CD4-positive, alpha-beta T cell treated with Interleukin-4 for 4 hours (primary cell): ENCODE measurements at places on chromosomes 4 and X.

GRCh38 chrX:120378570-120378969 lies 16.7 kb downstream of the ATP1B4 start:
- no peak for DNase-seq

- no peak for DNase-seq
Measured at GRCh38 chr4:109748114-109748513, 18.2 kb upstream of the PLA2G12A start.

DNA sequence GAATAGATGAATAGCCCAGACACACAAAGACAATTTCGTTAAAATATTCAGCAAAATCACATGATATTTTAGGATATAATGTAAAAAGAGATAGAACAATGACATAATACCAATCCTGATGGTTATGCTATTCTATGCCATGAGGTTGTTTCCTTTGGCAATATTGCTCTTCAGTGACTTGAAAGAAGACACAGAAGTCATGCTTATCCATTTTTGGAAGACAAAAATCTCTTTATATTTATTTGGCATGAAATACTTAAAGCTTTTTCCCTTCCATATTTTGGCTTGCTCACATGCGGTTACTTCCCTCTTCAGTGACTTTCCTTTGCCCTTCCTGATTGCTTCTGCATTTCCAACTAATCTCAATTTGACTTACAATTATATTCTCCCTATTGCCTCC lies 314.8 kb downstream of the IQCM start:
- no peak for DNase-seq

GRCh38 chrX:66914080-66914479 lies 275.2 kb upstream of the EDA2R start:
- no peak for DNase-seq

GRCh38 chr4:39745920-39746319 lies 48.0 kb downstream of the UBE2K start:
- no peak for DNase-seq

GRCh38 chr4:118280501-118281218 lies 72.1 kb downstream of the PRSS12 start:
- DNase-seq: peak; percentile 57

DNA sequence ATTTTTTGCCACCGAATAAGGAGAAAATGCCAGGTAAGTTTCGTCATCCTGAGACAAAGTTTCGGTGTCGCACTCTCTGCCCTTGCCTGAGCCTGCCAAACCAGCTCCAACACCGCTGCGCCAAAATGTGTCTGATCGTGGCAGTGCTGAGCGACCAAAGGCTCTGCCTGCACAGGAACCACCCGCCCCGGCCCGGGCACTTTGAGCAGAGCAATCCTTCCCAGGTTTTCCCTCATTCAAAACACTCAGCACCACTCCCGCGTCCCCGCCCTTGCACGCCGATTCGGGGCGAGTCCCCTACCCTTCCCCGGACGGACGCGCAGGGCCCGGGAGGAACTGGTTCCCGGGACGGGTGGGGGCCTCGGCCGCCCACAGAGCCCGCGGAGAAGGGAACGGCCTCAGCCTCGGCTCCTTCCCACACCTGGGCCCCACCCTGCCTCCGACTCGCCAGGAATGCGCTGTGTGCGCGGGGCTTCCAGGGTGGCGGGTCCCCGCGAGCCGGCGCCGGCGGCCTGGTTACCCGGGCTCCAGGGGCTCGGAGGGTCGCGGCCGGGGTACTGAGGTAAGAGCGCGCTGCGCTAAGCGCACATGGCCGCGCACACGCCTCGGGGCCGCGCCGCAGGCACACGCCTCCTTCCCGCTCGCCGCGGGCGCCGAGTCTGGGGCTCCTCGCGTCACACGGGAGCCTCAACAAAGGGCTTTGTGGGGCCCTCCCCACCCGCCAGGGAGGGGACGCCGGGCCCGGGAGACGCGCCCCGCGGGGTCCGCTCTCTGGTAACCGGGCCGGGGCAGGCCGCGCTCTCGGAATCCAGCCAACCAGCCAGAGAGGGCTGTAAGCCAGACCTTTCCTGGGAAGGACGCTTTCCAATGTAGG lies at the start of gene C4orf36:
TSS of gene C4orf36 (minus strand) at position 661 of the 874 bp plus-strand sequence. CDS start 902 bp downstream, outside the sequence.
- no peak for DNase-seq

- DNase-seq: no peak
Measured at GRCh38 chrX:140425712-140426395, 79.0 kb downstream of the SOX3 start.

- no peak for DNase-seq
Measured at GRCh38 chr4:84221704-84222103, 277.4 kb downstream of the NKX6-1 start.

DNA sequence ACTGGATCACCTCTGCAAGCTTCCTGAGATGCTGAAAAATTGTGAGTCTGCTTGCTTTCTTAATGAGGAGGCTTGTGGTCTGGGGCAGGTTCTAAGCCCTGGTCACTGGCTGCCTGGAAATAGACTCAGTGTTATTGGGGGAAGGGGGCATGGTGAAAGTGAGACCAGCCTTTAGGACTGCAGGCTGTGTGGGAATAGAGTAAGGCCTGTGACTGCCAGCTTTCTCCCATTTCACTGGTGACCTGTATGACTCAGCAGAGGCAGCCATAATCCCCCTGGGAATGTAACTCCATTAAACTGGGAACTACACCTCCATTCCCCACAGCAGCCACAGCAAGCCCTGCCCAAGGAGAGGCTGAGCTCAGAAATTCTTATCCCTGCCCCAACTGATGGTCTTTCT lies 55.9 kb upstream of the IL15 start:
- DNase-seq: no peak

DNA sequence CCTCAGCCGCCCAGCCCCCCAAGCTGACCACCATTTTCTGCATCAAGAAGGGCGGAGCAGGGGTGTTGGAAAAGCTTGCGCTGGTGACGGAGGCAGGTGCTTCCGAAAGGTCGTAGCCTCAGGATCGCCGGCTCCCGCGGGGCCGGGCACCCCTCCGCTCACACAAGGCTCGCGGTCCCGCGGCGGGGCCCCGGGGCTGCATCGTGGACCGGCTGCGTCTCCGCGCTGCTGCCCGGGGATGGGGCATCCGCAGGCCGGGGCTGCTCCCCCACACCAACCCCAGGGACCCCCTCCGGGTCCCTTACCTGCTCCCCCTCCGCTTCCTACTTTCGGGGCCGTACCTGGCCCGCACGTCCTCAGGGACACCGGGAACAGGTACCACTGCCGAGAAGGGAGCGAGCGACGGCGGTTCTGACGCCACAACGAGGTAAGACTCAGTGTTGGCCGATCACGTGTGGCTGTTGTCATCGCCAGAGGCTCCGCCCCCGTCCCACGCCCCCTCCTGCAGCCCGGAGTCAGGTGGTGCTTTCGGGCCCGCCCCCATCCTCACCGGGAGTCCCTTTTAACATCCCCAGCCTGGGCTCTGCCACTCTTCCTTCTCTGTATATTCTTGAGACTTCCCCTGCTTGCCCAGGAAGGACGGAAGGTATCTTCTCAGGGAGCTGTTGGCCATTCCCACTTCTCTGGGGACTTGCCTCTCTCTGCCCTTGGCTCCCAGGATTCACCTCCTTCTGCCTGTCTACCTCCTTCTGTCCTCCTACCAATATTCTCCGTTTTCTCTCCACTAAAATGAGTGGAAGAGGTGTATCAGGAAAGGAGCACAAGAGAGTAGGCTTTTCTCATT lies at the start of gene BEX2:
TSS of gene BEX2 (minus strand) at position 436 of the 844 bp plus-strand sequence. CDS start 1,014 bp downstream, outside the sequence.
- peak; percentile 73 for DNase-seq

GRCh38 chrX:118588715-118589114 lies 93.1 kb downstream of the DOCK11 start:
- DNase-seq: no peak

- peak; percentile 19 for DNase-seq
Measured at GRCh38 chr4:55386073-55386472, 9.7 kb upstream of the TMEM165 start.

DNA sequence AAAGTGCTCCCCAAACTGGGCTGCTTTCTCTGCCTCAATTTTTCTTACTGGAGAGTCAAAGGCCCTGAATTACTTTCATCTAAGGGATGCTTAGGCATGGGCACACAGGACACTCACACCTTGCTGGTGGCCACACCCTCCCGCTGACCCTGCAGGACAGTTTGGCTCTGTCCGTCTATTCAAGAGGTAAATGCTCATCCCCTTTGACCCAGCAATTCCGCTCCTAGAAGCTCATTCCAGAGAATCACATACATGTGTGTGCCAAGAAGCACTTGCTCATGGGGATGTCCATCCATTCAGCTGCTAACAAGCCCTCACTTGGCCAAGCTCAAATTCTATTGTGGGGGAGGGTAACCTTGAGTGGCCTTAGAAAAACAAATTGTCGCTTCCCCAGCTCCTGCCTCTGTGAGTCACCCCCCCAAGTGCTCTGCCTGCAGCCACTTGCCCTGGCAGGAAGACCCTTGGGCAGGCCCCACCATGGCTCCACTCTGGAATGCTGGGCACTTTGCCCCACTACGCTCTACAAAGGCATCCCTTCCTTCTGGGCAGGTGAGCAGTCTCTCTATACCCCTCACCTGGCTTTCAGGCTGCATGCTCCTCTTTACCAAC lies 54.5 kb downstream of the HTRA3 start:
- no peak for DNase-seq

DNA sequence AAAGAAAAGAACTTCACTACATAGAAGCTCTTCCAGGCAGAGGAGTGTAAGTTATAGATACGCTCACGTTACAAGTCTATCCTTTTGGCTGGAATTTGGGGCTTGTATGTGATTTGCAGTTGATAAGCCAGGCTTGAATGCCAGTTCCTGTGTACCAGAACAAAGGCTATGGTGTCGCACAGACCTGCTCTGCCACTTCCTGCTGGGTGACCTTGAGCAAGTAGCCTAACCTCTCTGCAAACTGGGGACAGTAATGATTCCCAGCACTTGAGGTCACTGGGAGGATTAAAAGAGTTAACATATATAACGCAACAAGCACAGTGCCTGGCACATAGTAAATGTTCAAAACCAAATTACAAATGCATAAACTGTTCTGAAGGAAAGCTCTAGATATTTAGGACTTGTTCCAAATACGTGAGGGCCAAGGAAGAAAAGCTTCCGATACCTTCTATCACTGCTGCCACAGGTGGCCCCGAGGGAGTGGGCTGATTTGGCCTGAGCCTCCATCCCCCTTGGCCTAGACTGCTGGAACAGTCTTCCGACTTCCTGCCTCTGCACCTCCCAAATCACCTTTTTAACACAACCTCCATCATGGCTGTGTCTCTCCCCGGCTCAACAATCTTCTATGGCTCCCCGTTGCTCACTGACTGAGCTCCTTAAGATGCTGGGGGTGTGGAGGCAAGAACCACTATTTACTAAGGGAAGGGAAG lies 1.3 kb upstream of the SOWAHD start:
- DNase-seq: no peak

DNA sequence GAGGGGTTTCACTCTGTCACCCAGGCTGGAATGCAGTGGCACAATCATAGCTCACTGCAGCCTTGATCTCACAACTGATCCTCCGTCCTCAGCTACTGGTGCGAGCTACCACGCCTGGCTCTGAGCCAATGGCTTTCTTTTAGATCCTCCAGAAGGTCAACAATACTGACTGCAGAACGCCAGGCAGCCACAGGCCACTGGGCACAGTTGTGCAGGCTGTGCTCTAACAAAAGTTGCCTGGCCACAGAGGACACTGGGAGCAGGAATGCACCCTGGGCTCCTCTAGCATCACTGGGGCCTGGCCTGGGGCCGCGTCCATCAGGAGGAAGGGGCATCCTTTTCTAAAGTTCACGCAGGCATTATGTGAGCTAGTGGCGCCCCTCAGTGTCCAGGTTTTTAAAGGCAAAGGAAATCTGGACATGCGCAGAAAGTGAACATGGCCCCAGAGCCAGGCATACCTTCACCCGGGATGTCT lies 14.9 kb upstream of the PORCN start:
- no peak for DNase-seq

DNA sequence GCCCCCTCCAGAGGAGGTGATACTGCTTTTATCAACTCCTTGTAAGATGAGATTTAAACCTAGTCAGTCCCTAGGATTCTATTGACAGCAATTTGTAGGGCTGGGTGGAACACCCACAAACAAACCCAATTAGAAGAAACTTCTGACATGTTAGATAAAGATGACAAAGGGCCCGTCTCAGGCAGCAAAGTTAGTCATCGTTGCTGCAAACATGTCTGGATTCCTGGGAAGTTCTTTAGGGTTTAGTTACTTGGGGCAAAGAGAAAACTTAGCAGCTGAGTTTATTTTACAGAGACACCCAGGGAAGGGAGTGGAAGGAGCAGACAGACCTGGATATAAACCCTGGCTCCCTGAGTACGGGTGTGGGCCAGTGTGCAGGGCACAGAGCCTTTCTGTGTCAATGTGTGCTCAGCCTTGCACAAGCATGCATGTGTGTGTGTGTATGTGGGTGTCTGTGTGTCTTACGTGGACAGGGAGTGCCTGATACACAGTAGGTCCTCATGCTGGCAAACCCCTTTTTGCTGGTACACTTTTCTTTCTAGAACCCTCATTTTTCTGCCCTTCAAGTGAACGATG lies 130.0 kb upstream of the STX18 start:
- DNase-seq: no peak

DNA sequence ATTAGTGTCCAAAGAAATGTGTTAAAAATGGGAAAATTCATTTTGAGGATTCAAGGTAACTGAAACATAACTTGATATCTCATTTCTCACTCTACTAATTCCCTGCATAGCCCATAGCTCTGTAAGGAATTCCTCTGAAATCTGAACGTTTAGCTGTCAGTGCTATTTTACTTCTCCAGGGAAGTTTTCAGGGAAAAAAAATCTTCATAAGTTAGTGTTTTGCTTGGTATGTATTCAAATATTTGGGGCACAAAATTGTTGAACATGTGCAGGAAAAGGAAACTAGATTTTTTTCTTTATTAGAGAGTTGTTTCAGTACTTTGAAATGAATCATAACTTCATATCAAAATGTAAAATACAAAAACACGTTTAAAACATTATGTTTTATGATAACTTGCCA lies 891.4 kb downstream of the CENPC start:
- no peak for DNase-seq

- no peak for DNase-seq
Measured at GRCh38 chr4:43690116-43690515, 758.5 kb downstream of the KCTD8 start.

GRCh38 chrX:132022198-132022966 lies 720 bp upstream of the STK26 start:
- peak; percentile 41 for DNase-seq

DNA sequence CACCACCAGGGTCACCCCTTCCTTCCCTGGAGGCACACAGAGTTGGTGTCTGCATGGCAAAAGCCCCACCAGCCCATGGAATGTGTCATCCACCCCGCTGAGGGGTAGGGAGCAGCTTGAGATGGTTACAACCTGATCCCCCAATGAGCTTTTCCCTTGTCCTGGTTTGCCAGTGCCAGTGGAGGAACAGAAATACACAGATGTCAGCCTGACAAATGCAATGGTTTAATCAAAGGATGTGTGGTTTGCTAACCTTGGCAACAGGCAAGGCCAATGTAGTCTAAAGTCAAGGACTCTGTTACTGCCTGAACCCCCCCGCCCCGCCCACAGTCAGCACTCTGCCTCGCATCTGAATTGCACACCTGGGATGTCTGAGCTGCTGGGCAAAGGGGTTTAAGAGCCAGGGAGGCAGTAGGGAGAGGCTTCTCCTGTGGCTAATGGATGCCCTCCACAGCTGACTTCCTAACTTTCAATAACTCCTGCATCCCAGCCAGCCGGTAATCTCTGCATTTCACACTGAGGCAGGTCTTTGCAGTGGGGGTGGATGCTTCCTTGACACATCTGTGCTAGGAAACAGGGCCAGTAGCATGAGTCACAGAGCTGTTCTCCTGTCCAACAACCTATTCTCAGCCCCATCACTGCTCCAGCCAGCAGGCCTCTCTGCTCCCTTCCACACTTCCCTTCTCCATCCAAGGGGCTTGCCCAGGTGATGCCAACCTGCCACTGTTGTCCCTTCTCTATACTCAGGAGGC lies 137.5 kb downstream of the AMMECR1 start:
- no peak for DNase-seq

GRCh38 chr4:118180776-118181175 lies 146.5 kb downstream of the NDST3 start:
- no peak for DNase-seq
